ENCODE measurements at places on chromosomes 11 and 22.

DNA sequence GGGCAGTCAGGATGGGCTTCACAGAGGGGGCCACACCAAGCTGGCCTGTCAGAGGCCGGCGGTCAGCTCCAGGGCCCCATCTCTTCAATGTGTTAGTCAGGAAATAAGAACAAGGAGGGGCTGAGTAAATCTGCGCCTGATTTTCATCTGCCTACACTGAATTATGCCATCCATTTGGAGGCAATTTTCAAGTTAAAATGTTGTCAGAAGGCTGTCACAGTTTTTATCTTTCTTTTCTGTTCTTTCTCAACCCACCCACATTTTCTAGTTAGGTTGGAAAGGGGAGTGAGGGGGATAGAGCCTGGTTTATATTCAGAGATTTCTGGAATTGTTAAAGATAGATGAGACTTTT, 18.8 kb downstream of the ADORA2A start:
- no peak for DNase-seq

GRCh38 chr11:116852261-116853031, 15.0 kb upstream of the APOA1 start:
- no peak for DNase-seq

GRCh38 chr11:27875831-27876775, 175.8 kb upstream of the BDNF start:
- no peak for DNase-seq

- no peak for DNase-seq
Measured at GRCh38 chr22:19285831-19286230, 5.7 kb downstream of the CLTCL1 start.

DNA sequence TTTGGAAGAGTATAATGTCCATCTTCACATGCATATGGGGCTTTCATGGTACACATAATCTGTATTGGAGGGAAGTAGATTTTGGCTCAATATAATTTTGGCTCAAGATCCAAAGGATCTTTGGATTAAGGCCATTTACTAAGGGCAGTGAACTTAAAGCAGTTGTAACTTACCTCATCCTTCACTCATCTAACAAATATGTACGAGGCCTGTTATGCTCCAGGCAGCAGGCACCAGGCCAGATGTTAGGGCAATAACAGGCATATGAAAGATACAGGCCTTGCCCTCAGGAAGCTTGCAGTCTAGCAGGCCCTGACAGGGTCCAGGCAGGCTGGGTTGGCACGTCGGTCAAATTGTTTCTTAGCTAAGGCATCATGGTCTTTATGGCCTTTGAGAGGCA, 44.6 kb downstream of the LIF start:
- DNase-seq, result no peak

- no peak for DNase-seq
Measured at GRCh38 chr11:46719048-46719542, at the start of gene F2. TSS of gene F2 (plus strand) at chr11:46719213. CDS start at chr11:46719236, 23 bp downstream.

DNA sequence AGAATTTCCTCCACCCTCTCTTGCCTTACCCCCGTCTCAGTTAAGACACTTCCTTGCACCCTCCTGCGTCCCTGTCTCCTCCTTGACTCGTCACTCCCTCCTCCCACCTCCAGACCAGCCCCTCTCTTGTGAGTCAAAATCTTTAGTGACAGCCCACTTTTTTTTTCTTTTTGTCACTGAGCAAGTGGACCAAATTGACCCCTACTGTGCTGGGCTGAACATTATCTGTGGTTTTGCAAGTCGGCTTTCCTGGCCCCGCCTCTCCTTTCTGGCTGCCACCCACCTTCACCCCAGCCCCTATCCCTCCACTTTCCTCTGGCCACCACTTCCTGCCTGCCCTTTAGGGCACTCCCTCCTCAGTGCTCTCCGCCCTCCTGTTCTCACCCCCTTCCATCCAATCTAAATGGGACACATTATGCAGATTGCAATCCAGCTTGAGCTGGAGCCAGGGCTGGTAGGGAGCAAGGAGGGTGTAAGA, at the start of gene APLNR:
Gene APLNR, minus strand, starts transcription at position 47 of the 478 bp plus-strand sequence. CDS start 246 bp downstream, outside the sequence.
- DNase-seq, result no peak

DNA sequence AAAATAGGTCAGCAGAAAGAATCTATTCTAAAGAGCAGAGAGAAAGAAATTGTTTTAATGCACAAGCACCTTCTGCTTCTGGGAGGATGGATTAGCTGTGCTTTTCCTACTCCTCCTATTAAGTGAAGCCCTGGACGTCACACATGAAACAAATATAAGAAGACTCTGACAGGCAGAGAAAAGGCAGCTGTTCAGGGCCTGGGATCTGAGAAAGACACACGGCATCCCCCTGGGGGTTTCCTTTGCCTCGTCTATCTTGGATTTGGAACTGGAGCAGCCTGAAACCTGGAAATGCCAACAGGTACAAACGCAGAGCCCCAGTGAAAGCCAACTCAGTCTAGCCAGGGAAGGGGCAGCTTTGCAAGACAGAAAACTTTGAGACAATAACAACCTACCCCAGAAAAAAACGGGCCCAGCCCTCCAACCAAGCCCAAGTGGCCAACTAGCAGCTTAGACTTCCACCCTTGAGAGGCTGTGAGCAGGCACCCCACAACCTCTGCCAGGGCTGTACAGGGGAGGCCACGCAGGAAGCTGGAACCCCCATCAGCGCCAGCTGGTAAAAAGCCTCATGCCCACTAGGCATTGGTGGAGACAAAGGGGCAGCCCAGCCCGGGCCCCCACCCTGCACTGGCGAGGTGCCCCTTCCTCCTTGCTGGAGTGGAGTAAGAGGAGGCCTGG, 7.3 kb downstream of the CERK start:
- DNase-seq, result no peak

DNA sequence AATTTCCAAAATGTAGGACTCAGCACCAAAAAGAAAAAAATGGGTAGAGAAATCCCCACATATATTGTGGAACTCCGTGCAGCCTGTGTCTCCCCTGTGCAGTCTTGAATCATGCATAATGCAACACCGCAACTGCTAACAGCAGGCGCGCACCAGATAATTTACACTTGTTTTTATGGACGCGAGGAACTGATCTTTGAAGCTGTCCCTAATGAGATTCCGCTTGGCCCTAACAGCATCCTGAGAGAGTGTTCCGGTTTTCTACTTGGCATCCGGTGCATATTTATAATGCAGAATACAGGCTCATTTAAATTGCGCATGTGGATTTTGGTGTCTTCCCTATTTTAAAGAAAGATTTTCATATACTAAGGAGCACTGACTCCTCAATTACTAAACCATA, 21.1 kb downstream of the MPPED2 start:
- no peak for DNase-seq

DNA sequence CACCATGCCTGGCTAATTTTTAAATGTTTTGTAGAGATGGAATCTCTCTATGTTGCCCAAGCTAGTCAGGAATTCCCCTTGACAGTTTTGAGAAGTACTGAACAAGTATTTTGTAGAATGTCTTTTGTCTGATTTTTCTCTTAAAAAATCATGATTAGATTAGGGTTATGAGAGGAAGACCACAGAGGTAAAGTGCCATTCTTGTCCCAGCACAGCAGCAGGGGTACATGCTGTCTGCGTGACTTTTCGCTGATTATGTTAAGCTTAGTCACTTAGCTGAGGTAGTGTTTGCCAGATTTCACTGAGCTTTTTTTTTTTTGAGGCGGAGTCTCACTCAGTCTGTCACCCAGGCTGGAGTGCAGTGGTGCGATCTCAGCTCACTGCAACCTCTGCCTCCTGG, 13.6 kb upstream of the NUP160 start:
- DNase-seq, result no peak

DNA sequence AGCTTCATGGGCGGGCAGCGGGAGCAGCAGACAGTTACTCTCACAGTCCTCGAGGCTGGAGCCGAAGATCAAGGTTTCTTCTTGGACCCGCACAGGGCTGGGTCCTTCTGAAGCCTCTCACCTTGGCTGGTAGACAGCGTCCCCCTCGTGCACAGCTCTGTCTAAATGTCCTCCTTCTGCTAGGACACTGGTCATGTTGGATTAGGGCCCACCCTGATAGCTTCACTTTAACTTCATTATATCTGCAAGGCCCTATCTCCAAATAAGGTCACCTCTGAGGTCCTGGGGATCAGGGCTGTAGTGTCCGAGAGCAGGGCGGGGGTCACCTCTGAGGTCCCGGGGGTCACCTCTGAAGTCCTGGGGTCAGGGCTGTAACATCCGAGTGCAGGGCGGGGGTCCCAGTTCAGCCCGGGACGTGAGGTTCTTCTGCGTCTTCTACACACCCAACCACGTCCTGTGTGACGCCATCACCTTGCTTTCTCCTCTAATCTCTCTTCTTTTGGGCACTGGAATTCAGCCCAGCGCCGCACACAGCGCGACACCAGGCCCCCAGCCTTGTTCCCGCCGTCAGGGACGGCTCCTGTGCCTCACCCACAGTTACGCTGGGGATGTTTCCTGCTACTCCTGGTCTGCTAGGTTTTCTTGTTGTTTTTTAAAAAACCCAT, 34.1 kb upstream of the TOLLIP start:
- DNase-seq, result no peak

- no peak for DNase-seq
Measured at GRCh38 chr22:42399315-42400271, 32.6 kb downstream of the NFAM1 start.

DNA sequence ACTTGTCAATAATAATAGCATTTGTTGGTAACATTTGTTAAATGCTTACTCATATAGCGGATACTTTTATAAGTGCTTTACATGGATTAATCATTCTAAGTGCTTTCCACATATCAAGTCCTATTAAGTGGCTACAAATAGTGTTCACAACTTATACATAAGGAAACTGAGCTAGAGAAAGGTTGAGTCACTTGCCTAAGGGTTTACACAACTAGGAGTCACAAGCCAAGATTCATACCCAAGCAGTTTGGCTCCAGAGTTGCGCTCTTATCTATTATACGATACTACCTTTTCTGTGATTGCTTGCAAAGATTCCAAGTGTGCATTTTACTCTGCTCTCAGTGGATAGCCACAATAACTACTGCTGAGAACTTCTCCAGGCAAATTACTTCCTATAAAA, 215.9 kb upstream of the CCDC90B start:
- DNase-seq, result no peak

GRCh38 chr11:34789196-34789834, 126.9 kb downstream of the APIP start:
- no peak for DNase-seq

- DNase-seq, result no peak
Measured at GRCh38 chr11:108906329-108906728, 241.5 kb downstream of the DDX10 start.

DNA sequence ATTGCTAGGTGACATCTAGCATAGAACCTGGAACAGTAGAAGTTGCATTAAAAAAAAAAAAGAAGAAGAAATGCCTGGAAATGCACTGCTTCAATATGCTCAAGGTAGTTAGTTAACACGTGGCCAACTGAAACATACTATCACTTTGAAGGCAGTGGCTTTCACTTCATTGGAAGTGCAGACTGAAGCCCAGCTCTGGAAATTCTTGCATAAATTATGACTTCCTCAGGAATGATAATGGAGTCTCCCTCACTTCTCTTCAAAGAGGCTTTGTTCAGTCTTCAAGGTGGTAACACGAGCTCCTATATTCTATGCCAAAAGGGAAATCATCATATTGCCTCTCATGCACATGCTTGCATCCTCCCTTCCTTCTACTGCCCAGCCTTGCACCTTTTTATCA, 715.9 kb upstream of the API5 start:
- DNase-seq, result no peak

- no peak for DNase-seq
Measured at GRCh38 chr22:46136486-46137217, 13.7 kb upstream of the PPARA start.

DNA sequence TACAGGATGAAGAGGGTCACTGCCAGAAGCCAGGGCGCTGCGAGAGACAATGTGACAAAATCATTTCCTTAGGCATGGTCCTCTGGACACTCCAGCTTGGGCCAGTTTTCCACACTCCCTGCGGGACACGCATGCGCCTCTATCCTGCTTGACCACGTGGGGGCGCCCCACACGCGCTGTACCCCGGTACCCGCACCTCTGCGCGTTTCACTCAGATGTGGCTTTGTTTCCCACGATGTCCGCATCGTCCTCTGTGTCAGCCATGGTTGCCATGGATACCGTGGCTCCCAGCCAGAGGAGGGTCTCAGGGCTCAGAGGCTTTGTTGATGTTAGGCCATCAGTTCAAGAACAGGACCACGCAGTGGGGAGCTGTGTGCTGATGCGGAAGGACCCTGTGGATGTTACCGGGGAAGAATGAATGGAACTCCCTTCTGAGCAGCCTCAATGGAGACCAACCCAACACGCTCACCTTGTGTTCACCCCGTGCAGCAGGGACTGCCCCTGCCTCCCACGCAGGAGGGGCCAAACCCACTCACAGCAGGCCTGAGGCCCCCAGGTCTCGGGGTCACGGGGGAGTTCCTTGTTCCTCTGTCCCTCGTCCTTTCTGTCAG, 101.1 kb upstream of the SLC22A12 start:
- no peak for DNase-seq

GRCh38 chr22:49010901-49011300, 816.8 kb downstream of the BRD1 start:
- no peak for DNase-seq

Measured in activated CD4-positive, CD25-positive, alpha-beta regulatory T cell (primary cell).